ENCODE measurements at places on chromosomes 7 and 10. TPM values are rescaled to one million over a fixed set of nuclear protein-coding genes. Genes with fewer than 3 reads are reported as not detected.

The FAM20C gene
- total RNA-seq, result 47.4 TPM

The FKBP9 gene
- total RNA-seq, result 351 TPM

The EMX2 gene
- 0.12 TPM for total RNA-seq

The ADAM22 gene
- 0.12 TPM for total RNA-seq

The FGL2 gene
- 1.4 TPM for total RNA-seq

The PPP1R9A gene
- total RNA-seq, result 0.51 TPM

The LDB3 gene
- total RNA-seq, result 0.23 TPM

The ASZ1 gene
- total RNA-seq, result not detected

The ELOVL3 gene
- total RNA-seq, result 0.68 TPM

The JMJD1C gene
- 45.6 TPM for total RNA-seq

The CYP2C19 gene
- total RNA-seq, result not detected

The IFIT1B gene
- not detected for total RNA-seq

The LIPF gene
- not detected for total RNA-seq

The TWNK gene
- total RNA-seq, result 5.7 TPM

The C10orf105 gene
- 0.12 TPM for total RNA-seq

All from pericardium fibroblast (primary cell).